Osteocyte (in vitro differentiated cells): ENCODE measurements at places on chromosomes 7 and 10.
A peak's percentile ranks its signal among the peaks of the same experiment; 100 is the strongest.

DNA sequence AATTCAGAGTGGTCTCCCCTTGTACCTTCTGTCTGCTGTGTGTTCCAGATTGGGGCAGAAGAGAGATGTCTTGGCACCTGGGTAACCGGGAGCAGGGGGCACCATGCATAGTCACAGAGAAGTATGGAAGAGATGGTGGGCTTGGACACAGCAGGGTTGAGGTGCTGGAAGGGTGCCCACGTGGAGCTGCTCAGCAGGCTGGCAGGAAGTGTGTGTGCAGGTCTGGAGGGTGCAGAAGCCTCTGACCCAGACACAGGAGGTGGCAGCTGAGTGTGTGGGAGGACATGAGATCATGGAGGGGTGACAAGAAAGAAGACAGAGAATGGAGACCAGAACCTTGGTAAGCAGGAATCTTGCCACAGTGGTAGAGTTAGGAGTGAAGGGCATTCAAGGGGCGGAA is 42.3 kb upstream of the DUSP5 start:
- no peak for DNase-seq

GRCh38 chr7:3080106-3080505 is 36.4 kb upstream of the CARD11 start:
- no peak for DNase-seq

DNA sequence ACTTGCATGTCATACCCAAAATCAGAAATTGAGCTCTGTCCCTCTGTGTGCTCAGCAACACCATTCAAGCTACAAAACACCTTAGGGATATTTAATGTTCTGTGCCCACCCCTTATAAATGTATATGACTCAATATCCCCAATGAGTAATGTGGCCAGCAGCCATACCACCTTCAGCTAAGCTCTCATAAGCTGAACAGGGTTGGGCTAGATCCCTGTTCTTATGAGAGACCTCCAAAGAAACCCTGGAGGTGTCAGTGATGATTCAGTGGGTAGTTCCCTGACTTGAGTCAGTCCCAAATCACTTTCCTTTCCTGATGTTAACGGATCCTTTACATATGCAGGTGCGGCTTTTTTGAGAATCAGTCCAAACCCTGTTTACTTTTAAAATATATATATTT is 253.8 kb downstream of the CREB5 start:
- no peak for DNase-seq

DNA sequence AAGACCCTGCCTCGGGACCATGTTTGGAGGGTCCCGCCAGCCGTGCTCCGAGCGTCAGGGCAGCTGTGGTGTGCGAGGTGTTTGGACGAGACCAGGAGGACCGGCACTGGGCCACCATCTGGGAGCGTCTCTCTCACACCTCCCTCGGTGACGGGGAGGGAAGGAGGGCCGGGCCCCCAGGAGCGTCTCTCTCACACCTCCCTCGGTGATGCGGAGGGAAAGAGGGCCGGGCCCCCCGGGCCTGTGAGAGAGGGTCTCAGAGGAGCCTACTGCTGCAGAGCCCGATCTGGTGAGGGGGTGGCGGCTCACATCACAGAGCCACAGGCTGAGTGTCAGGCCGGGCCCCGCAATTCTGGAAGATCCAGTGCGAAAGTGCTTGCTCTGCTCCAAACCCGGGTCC is 65.8 kb upstream of the CFAP46 start:
- DNase-seq = no peak

- no peak for DNase-seq
Observed at GRCh38 chr10:30970760-30971460, 60.8 kb downstream of the ZNF438 start.

DNA sequence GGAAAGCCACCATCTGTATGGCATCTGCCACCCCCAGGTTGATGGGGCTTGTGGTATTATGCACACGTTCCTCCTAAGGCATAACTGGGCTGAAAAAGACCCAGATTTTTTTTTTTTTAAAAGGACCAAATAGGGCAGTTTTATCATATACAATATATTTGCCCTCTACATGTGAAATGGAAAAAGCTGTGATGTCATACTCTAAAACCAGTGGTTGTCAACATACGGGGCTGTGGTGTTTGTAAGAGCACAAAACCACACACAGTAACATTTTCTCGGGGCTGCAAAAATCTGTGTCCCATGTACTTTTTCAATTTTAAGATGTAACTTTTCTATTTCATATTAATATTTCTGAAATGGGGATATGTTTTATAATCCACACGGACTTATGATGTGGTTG is 34.9 kb downstream of the FAM171A1 start:
- no peak for DNase-seq

DNA sequence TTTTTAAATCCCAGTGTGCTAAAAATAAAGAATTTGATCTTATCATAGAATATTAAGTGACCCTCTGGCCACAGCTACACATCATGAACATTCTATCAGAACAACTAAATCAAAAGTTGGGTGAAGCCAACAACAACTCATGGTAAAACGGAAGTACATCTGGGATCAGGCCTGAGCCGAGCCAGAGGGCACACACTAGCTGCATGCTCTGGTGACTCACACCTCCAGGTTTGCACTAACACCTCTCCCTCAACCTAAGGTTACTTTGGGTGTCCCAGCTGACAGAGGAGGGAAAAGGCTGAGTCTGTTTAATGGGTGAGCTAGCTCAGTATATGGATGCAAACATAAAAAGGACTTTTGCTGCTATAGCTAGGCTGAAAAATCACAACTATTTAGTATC is 281.6 kb downstream of the HGF start:
- DNase-seq = no peak

DNA sequence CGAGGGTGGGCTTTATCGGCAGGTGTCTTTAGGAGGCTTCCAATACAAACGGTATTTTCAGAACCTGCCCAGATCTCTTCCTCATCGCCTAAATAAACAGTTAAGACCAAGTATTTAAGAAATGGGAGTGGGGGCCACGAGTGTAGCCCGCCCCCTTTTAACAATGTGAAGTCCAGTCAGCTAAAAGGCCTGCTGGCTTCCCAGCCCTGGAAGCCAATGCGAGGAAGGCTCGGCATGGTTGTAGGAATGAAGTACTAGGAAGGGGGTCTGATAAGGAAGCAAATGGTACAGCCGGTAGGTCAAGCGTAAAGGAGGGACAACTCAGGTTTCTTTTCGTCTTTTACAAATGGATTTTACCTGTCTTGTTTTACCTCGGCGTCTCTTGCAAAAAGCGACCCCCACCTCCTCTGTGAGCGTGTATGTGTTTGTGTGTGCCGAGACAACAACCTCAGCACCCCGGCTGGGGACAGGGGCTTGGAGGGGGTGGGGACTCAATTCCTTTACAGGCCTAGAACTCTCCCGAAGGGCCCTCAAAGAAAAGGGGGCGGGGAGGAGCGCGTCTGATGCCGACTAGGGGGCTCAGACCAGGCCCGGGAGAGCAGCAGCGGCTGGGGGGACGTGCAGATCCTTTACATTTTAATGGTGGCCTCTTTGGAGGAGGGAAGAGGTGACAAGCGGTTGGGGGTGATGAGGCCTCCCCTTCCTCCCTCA is 147.6 kb downstream of the GPR85 start:
- no peak for DNase-seq

DNA sequence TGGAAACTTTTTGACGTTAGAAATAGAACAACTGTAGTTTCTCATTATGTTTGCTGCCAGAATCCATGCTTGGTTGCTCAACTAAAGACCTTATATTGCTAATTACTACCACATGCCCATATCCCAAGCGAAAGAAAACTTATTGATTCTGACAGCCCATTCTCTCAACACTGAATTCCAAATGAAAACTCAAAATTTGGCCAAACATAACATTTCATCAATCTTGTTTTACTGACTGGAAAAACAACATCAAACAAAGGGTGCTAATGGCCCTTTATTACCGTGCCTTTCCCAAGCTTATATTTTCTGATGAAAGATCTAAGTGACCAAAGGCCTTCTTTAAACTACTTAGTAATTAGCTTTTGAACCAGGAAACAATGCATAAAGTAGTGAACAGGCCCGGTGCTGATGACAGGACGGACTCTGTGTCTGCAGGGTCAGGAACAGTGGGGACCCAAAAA is 531.8 kb downstream of the KCNMA1 start:
- DNase-seq = no peak

DNA sequence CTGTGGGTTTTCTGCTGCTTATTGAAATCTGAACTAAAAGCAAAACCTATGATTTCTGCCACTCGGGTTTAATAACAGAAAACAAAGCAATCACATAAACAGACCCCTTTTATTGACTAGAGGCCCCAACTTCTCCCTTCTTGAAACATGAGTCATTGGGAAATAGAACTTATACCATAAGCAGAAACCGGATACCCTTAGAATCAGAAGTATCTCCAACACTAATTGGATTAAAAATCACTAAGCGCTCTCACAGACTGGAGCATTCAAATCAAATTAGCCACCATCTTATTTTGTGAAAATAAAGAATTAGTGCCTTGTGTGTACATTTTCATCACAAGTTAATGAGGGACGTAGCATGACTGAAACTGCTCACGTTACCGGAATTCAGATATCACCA is 206.9 kb downstream of the WDR11 start:
- DNase-seq = no peak

GRCh38 chr7:55438757-55439525 is 73.8 kb downstream of the LANCL2 start:
- no peak for DNase-seq

DNA sequence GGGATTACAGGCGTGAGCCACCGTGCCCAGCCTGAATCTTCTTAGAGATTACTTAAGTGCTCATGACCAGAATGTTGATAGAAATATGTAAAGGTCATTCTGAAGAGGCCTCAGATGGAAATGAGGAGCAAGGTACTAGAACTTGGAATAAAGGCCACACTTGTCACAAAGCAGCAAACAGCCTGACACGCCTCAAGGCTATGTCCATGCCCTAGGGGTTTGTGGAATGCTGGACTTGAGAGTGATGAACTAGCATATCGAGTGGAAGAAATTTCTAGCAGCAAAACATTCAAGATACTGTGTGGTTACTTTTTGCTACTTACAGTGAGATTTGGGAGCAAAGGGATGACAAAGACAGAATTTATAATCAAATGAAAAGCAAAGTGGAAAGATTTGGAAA is 39.0 kb downstream of the ZNF438 start:
- DNase-seq = no peak

GRCh38 chr10:79331226-79331625 is 16.0 kb upstream of the PPIF start:
- no peak for DNase-seq

- no peak for DNase-seq
Observed at GRCh38 chr7:69795932-69796331, 197.7 kb downstream of the AUTS2 start.

DNA sequence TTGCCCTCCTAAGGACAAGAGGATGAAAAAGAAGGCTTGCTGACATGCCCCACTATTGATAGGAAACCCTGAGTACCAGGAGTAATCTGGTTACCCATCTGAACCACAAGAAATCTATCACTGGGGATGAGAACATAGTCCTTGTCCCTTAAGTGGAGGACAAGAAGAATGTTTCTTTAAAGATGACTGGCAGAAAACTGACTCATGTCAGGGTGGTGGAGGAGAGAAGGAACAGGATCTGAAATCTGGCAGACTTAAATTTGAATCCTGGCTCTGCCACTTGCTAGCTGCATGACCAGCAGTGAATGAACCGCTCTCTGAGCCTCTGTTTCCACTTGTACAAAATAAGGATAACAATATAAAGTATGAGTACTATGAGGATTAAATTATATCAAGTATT is 38.9 kb upstream of the XPNPEP1 start:
- no peak for DNase-seq

DNA sequence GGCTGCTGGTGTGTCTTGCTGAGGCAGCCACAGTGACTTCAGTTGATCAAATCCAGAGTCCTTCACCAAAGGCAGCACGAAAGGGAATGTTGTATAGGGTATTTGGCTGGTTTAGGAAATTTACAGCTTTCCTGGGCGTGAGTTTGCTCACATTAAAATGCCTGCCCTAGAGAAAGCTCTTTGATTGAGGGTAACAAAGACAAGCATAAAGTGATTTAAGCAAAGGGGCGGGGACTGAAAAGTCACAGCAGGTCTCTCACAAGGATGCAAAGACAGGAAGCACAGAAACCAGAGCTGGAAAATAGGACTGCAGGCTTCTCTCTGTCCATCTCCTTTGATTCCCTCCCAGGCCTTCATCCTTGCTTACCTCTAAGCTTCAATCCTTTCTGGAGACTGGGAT is 139.2 kb downstream of the ELMO1 start:
- DNase-seq = no peak

- peak; percentile 91 for DNase-seq
Observed at GRCh38 chr10:15106352-15107013, 9.3 kb downstream of the RPP38 start.

- DNase-seq = no peak
Observed at GRCh38 chr7:151252561-151252835, 4.0 kb upstream of the SMARCD3 start.

GRCh38 chr10:104120512-104120902 is 1.5 kb upstream of the SFR1 start:
- DNase-seq = no peak

DNA sequence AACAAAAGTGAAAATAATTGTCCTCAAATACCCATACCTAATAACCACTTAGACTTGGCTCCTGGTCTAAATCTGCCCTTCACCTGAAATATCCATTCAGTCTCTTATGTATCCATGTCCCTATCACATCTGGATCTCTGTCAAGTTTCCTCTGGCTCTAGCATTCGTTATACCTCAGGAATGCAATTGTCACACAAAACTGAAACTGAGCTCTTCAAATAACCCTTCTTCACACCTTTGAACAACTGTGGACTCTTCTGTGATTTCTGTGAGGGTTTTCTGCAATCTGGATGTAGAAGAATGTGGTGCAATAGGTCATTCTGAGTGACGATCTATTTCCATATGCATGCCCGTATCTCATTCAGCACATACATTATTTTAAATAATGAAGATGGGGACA is 53.5 kb upstream of the FGL2 start:
- DNase-seq = no peak

DNA sequence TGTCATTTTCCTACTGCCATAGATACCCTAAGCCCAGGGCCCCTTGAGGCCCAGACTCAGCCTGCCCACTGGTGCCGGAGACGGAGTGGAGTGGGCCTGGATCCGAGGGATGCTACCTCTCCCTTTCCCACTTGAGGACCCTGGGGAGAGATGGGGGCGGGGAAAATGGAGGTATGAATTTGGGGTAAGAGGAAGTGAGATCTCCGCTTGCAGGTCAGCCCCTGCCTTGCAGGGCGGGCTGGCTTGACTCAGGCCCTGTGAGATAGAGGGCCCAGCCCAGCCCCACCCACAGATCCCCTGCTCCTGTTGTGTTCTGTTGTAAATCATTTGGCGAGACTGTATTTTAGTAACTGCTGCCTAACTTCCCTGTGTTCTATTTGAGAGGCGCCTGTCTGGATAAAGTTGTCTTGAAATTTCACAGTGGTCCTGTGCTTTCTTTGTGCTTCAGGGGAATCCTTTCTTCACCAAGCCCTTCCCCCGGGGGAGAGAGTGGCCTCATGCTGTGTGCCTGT is 13.2 kb downstream of the YKT6 start:
- DNase-seq = no peak

DNA sequence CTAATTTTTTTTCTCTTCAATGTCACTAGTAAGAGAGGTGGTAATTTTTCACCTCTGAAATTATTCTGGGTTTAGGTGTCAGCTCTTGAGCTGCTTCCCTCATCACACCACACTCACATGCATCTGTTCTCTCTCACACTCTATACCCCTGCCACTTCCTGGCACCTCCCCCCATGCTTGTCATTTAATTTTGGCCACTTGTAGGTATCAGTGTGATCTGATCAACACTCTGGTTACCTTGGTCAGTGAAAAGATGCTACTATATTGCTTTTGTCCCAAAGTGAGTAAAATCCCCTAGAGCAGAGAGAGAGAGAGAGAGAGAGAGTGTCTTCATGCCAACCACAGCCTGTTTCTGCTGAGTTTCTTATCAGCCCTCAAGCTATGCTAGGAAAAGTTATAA is 42.5 kb downstream of the STK17A start:
- no peak for DNase-seq
